Activated CD4-positive, alpha-beta T cell treated with anti-CD3 and anti-CD28 coated beads for 48 hours (primary cell): ENCODE measurements at places on chromosomes 11 and 22.

- DNase-seq = no peak
These were observed 51.6 kb downstream of the CYTH4 start for GRCh38 chr22:37333724-37334460.

- DNase-seq = no peak
These were observed 128.0 kb downstream of the TENM4 start for GRCh38 chr11:79312617-79313529.

DNA sequence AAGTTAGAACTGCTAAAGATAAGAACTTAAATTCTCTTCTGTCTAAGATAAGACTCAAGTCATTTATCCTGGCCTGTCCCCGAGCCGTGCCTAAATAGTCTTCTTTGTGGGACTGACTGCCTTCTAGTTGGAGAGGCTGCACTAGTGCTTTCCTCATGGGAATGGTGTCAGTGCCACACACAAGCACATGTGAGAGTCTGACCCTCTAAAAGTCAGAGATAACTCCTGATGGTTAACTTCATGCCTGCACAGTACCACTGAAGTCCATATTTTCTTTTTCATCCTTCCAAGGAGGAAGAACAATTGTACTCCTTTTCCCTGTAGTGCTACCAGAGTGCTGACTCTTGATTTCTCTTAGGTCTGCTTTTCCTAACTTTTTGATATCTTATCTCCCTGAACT is 309.7 kb downstream of the TMEM135 start:
- DNase-seq = no peak

DNA sequence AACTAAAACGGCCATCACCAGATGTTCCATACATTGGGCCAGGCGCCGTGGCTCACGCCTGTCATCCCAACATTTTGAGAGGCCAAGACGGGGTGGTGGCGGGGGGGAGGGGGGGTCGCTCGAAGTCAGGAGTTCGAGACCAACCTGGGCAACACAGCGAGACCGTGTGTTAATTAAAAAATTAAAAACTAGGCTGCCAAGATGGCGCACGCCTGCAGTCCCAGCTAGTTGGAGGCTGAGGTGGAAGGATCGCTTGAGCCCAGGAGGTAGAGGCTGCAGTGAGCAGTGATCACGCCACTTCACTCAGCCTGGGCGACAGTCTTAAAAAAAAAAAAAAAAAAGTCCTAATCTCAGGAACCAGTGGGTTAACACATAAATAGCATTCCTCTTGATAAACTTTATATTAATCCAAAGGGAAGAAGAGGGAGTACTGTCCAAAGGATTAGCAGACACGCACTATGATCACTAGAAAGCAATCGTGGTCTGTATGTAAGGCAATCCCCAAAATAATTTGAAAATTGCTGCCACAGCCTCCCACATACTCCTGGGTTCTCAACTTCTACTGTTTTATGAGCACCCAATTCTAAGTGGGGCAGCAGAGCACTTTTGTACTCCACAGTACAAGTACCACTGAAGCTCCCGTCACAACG is 604 bp downstream of the PUS3 start:
- peak; percentile 14 for DNase-seq

DNA sequence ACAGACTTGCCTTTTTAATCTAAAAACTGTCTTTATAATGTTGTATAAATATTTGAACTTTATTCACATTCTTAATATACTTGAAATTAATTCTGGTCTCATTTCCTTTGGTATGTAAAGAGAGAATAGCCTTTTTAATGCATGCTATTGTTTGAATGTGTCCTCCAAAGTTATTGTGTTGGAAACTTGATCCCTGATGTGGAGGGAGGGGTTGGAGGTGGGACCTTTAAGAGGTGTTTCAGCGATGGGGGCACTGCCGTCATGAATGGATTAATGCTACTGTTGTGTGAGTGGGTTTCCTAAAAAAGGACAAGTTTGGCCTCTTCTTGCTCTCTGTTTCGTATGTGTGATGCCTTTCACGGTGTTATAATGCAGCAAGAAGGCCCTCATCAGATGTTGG is 131.7 kb downstream of the DDX10 start:
- no peak for DNase-seq

- DNase-seq = no peak
These were observed 54.2 kb downstream of the CLPB start for GRCh38 chr11:72380132-72380503.

- DNase-seq = no peak
These were observed 5.4 kb downstream of the CRY2 start for GRCh38 chr11:45852712-45853101.

- DNase-seq = no peak
These were observed 11.3 kb upstream of the SESN3 start for GRCh38 chr11:95242091-95242844.

- no peak for DNase-seq
These were observed 237.3 kb upstream of the CADM1 start for GRCh38 chr11:115741376-115742107.

- DNase-seq = no peak
These were observed 1.1 kb upstream of the MRGPRX4 start for GRCh38 chr11:18171377-18172000.

DNA sequence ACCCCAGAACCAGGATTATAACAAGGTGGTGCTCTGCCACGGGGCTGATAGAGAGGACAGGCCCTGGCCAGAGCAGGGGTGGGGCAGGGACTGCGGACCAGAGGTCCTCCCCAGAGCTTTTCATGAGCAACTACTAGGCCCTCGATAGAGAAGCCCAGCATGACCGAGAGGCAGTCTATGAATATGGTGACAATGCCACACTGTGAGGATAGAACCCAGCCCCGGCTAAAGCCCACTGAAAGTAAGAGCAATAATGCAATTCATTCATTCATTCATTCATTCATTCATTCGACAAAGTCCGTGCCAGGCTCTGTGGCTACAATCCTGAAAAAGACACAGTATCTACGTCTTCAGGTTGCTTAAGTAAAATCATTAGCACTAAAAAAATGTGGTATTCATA is 35.6 kb upstream of the CD5 start:
- DNase-seq = no peak

DNA sequence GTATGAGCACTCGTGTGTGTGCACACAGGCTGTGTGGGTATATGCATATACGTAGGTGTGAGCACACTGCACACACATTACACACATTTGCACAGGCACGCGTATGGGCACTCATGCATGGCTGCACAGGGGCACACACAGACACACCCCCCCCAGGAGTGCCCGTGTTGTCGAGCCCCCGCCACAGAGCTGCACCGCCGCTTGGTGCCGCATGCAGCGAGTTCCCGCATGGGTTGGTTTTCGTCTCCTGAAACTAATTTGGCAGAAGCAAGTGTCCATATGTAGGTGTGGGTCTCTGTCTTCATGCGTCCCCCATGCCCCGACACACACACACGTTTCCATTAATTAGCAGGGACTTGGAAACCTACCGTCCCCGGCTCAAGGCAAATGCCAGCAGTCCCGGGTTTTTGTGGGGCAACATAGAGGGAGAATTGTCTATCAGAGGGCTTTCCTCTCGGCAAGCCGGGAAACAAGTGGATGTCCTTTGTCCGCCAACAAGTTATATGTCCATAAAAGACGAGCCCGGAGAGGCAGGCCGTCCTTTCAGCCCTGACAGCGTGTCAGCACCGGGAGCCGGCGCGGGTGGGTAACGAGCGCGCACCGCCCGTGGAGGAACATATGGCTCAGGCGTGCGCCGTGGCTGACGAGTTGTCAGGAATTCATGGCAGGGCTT is 1291.7 kb downstream of the BRD1 start:
- DNase-seq = no peak

GRCh38 chr22:23380230-23380573 is 199.9 kb downstream of the IGLL1 start:
- no peak for DNase-seq

DNA sequence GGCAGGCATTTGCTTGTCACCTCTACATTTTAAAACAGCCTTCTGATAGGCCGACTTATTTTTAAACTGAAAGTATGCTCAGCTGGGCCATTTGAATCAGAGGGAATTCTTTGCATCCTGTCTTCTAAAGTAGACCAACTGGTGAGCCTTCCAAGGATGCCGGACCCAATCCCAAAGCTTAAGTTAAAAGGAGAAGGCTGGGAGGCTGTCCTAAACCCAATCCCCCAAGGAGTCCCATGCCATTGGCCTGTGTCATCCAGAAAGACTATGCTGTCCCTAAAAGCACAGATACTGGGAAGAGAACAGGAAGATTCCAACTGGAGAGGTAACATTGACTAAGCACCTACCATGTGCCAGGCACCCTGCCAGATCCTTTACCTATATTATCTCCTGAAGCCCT is 18.0 kb downstream of the TENM4 start:
- DNase-seq = no peak

GRCh38 chr11:79896258-79896657 is 455.4 kb upstream of the TENM4 start:
- no peak for DNase-seq

GRCh38 chr11:17845431-17845881 is 110.9 kb downstream of the KCNC1 start:
- no peak for DNase-seq

DNA sequence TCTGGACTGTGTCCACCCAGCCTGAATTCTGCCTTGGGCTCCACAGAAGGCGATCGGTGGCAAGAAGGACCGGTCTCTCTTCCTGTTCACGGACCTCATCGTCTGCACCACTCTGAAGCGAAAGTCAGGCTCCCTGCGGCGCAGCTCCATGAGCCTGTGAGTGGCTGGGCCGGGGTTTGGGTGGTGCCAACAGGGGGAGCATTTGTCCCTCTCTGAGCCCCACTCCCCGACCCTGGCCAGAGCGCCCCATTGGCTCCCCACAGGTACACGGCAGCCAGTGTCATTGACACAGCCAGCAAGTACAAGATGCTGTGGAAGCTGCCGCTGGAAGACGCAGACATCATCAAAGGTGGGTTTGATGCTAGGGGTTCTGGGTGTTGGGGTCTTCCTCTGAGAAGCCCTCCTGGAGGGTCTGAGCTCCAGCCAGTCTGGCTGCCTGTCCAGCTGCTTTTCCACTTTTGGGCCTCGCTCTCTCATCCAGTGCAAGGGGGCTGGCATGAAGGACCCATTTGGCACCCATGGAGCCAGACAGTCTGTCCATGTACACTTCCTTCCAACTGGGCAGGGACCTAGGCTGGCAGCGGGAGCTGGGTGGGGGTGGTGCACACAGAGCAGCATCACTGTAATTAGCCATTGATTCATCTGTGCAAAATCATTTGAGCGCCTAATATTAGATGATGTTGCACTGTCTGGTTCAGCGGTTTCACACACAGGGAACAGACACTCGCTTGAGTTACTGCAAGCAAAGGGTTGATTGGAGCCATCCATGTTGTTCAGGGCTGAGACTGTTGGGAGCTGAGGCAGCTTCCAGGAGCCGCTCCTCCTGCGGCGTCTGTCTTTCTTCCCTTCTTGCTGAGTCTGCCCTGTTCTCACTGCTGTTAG is 19.0 kb upstream of the RELT start:
- DNase-seq = no peak

DNA sequence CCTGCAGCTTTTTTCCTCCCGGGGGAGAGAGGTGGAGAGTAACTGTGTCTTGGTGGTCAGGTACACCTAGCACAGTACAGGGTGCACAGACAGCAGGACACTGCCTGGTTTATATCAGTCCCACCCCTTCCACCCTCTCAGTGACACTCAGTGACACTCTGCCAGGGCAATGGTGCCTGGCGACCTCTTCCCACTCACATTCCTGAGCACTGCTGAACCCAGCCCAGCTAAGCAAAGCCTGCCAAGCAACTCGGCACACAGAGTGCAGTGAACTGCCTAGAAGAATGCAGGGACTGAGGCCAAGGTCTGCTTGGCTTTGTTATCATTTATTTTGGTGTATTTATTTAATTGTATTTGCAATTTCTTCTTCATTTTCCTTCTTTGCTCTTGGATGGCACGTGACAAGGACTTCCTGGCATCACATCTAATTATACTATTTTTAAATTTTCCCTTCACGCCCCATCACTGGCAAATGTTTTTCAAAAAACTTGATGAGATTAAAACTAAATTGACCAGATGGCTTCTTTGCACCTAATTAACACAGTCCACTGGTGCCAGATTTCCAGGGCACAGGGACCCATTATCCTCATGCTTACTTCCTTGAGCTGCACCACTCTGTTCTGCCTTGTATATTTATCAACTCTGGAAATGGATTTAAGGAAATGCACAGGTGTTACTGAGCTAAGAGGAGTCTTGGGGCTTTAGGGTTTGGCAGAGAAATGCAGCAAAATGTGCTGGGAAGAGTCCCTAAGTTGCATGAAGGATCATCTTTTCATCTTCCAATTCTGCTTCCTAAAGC is 205.6 kb downstream of the ADAMTS15 start:
- no peak for DNase-seq

DNA sequence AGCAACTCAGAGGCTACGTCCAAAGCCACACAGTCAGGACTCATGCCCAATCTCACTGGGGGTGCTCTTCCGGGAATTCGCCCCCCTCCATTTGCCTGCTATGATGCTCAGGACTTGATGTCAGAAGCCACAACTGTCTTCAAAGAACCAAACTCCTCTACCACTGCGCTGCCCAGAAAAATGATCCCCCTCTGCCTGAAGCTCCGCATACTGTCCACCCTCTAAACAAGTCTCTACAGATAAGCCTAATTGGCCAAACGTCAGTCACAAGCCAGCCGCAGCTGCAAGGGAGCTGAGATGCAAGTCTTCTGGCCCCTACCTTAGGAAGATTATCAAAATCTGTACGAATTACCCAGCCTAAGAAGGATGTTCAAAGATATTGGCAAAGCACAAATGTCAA is 294.6 kb downstream of the BUD13 start:
- DNase-seq = no peak

DNA sequence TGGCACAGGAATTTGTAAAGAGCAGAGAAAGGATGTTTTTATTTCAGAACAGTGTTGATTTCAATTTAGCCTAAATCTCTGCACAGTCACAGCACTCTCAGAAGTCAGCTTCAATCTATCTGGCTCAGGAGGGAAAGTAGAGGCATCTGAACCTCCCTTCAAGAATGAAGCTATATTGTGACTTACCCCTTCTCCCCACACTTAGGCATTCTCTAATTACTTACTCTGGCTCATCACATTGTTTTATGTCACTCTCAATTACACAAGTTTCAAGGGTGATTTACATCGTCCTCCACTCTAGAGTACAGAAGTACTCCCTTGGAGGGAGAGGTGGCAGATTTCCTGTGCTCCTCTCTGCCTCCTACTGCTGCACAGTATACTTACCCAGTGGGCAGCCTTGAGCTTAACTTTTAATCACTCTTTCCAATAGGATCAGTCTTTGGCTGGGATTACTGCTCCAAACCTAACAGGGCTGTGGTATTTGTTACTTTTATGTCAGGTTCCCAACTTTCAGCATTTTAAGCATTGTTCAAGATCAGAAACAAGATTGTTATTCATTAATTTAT is 211.4 kb downstream of the AASDHPPT start:
- no peak for DNase-seq
